ENCODE measurements at places on chromosomes 5 and 9.

GRCh38 chr9:84293001-84293798 lies 47.4 kb downstream of the SLC28A3 start:
- no peak for DNase-seq

DNA sequence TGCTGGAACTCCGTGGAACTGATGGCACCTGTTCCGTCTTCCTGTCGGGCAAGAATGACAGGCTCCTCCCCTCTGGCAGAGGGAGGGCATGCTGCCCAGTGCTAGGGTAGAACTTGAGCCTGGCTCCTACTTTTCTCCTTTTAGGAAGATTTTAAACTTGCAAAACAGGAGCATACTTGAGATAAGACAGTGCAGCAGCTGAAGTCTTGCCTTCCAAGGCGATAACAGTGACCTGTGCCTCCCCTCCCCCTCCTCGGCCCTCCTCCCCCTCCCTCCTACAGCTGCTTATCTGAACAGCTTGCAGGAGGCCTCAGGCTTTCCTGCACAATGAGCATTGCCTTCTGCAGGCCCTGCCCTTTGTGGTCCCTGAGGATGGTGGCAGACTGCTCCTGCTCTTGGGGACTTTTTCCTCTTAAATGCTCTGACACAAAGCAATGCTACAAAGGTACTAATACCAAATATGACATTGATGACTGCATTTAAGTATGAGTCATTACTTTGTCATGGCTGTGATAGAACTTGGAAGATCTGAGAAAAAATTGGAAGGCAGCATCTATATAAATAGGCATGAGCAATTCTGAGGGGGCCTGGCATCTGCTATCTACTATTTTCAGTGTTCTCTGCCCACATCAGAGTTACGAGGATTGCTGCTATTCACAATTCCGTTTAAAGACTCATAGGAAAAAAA lies 2.0 kb downstream of the GADD45G start:
- DNase-seq, result no peak

GRCh38 chr5:68519143-68519542 lies 303.6 kb downstream of the PIK3R1 start:
- no peak for DNase-seq

DNA sequence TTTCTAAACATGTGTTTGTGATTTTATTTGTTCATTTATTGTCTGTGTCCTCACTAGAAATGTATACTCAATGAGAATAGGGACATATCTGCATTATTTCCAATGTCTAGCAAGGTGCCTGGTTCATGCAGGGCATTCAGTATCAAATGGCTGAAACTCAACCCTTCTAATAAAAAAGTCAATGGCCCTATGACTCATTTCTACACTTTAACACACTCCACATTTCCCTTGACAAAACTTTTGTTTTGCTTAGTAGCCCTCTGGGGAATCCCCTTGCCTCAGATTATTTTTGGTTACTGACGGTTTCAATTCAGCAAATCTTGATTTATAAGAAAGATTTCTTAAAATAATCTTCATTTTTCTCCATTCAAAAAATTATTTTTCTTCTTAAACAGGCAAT lies 206.0 kb upstream of the DMRTA1 start:
- DNase-seq, result no peak

- no peak for DNase-seq
These were observed 204.8 kb downstream of the DCP2 start for GRCh38 chr5:113181409-113181808.

DNA sequence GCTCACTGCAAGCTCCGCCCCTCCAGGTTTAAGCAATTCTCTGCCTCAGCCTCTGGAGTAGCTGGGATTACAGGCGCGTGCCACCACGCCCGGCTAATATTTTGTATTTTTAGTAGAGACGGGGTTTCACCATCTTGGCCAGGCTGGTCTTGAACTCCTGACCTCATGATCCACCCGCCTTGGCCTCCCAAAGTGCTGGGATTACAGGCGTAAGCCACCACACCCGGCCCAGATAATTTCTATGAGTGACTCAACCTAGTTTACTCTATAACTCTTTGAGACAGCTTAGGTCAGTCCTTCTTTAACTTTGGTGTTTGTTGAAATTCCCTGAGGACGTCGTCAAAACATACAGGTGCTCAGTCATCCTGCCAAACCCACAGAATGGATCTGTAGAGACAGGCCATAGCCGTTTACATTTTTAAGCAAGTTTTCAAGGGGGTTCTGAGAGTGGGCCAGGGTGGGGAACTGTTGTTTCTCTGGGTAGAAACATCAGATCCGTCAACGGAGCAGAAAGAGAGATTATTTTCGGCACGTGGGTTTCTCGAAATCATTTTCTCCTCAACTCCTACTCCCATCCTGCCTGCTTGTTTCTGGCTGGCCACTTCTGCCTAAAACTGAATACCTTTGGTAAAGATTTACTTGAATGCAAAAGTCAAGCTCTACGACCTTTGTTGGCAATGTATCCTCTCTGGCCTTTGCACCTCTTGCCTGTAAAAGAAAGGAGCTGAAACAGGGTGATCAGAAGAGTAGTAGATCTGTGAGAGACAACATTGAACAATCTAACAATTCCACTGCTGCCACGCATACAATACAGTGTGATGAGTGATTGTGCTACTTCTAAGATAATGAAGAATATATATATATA lies 6.0 kb upstream of the BOD1 start:
- DNase-seq, result no peak

GRCh38 chr5:134592141-134592746 lies 40.4 kb downstream of the SAR1B start:
- DNase-seq, result no peak

- DNase-seq, result no peak
These were observed 880.6 kb upstream of the DMAC1 start for GRCh38 chr9:8680157-8680556.
